ENCODE measurements at places on chromosomes 16 and 17.

DNA sequence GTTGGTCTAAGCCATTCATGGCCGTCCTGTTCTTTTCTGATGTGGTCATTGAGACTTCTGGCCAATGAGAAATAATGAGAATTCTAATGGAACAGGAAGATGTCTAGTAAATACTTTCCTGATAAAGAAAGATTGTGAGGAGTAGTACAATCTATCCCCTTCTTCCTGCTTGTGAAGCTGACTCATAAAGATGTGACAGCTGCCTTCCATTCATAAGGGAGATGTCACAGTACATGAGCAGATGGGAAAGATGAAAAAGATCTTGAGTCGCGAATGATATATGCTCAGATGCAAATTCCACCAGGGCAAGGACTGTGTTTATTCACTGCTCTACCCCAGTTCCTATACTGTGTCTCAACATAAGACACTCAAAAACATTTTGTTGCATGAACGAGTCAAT is 111.7 kb upstream of the FOXF1 start:
- no peak for DNase-seq

DNA sequence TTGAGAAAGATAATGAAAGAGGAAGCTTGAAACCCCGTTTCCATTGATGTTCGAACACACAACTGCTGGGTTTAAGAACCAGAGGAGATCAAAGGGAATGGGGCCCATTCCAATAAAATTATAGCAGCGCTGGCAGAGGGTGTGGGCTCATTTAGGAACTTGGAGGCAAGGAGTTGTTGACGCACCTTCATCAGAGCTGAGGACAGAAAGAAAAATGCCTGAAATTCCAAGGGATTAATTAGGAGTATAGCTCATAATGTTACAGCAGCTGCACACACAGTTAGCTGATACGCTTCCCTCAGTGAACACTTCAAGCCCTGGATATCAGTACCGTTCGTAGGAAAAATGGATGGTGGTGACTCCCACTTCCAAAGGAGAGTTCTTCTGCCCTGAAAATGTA is 127.2 kb downstream of the AXIN2 start:
- DNase-seq = no peak

- DNase-seq = no peak
Measured at GRCh38 chr16:68061396-68061795, 23.8 kb upstream of the NFATC3 start.

DNA sequence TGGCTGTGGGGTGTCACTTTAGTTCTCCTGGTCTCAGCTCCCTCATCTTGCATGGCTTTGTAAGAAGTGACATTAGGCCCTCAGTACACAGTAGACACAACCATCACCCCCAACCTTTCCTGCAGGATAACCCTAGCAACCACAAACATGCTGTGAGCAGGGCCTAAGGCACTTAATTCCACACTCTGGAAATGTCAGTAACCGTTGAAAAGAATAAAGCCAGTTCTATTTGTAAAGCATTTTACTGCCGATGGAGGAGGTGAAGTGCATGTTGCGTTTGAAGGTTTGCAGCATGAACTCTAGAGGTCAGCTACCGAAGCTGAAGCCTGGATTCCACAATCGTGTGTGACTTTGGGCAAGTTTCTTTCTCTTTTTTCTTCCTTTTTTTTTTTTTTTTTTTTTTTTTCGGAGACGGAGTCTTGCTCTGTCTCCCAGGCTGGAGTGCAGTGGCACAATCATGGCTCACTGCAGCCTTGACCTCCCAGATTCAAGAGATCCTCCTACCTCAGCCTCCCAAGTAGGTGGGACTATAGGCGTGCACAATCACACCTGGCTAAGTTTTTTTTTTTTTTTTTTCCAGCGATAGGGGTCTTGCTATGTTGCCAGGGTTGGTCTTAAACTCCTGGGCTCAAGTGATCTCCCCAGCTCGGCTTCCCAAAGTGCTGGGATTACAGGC is 26.1 kb upstream of the TOB1 start:
- DNase-seq = no peak

- no peak for DNase-seq
Measured at GRCh38 chr16:81369888-81370504, 55.2 kb downstream of the GAN start.
